ENCODE measurements at places on chromosomes 11 and 22.

DNA sequence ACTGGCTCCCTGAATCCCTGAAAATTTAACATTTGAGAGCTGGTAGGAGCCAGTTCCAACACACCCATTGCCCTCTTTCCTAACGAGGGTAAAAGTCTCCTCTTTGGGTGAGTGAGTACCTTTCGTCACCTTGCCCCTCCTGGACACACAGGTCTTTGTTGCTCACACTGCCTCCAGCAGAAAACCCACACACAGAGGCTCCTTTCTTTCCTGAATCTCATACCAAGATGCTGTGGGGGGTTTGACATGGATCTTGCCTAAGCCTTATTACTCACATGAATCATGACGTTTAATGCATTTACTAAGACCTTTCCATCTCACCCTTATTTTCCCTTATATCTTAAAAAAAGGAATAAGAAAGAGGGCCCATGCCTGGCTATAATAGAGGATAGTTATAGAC is 53.0 kb downstream of the PARVA start:
- no peak for DNase-seq

DNA sequence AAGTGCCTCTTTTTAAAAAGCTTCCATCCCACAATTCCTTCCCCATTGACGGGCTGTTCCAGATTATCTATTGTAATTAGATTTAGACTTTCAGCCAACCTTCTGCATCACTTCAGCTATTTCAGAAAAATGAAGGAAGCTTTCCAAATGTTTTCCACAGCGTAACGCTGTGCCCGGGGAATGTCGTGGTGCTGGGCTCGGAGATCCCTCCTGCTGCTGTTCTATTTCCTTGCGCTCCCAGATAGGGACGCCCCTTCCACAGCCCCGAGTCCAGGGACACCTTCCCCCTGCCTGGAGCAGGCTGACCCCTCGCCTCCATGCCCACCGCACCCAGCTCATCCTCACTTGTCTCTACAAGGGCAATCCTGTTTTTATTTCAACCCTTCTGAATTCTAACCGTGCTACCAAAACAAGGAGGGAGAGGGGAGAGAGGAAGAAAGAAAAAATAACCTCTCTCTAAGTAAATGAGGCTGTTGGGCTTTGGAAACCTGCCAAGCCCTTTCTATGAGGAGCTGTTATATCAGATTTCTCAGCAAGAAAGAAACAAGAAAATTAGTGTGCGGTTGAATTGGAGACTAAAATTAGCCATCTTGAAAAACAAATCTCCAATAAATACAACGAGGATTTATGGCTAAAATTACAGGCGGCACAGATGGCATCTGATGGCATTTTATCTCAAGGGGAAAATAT is 366.9 kb downstream of the BRD1 start:
- peak; percentile 24 for DNase-seq

- no peak for DNase-seq
Observed at GRCh38 chr11:44957040-44957515, 6.4 kb upstream of the TP53I11 start.

DNA sequence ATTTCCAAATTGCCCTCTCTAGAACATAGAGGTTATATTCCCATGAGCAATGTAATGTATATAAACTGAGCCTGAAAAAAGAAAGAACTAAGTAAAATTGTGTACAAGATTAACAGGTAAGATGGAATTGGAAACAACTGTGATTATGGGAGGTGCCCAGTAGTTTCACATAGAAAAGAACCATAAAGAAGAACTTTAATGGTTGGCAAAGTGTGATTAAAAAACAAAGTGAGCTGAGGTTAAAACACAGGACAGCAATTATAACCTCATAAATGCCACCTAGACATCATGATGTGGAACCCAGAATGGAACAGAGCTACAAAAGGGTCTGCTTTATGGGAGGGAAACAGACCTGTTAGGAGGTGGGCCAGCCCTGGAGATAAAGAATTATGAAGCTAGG is 58.6 kb downstream of the CYB5R2 start:
- DNase-seq = no peak

- no peak for DNase-seq
Observed at GRCh38 chr11:110478410-110478809, 48.7 kb downstream of the FDX1 start.

DNA sequence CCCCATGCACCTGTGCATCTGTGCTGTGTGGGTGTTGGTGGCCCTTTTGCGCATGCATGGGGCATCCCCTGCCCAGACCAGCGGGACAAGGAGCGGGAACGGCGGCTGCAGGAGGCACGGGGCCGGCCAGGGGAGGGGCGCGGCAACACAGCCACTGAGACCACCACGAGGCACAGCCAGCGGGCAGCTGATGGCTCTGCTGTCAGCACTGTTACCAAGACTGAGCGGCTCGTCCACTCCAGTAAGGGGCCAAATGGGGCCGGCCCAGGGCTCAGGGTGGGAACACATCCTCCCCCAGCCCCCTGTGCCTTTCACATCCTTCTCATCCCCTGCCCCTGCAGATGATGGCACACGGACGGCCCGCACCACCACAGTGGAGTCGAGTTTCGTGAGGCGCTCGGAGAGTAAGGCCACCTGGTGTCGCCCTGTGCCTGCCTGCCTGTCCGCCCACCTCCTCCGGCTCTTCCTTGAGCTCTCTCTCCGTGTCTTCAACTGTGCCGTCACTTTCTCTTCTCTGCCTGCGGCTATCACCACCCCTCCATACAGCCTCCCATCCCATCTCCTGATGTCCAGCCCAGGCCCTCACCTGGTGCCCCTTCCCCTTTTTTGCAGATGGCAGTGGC is 10.6 kb downstream of the SELENOM start:
- no peak for DNase-seq

DNA sequence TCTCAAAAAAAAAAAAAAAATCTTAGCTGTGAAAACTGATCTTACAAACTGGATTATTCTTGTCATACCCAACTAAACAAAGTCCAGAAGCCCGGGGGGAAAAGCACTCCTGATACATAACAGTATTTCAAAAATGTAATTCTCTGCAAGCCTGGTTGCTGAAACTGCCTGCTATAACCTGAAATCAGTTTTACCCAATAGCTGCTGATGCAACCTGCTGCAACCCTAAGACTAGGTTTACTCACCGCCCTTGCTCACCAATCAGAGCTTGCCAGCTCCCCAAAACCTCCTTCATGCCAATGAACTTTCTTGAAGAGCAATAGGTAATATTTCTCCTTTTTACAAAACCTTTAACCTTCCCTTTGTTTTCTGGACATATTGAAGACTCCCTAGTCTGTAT is 12.4 kb downstream of the FGF19 start:
- DNase-seq = no peak
